ENCODE measurements at places on chromosomes 3 and 15. TPM values are rescaled to one million over a fixed set of nuclear protein-coding genes. Genes with fewer than 3 reads are reported as not detected.

The SLC2A2 gene
- total RNA-seq: not detected

The NANOGP8 gene
- total RNA-seq: 0.50 TPM

The KLF15 gene
- 0.33 TPM for total RNA-seq

The CDC25A gene
- 0.44 TPM for total RNA-seq

The CHRNA5 gene
- total RNA-seq: 0.44 TPM

The SEMA6D gene
- not detected for total RNA-seq

The ZIC1 gene
- total RNA-seq: not detected

All from T-cell (primary cell).